PC-3 (cell line): ENCODE measurements at places on chromosomes 7 and 10.

GRCh38 chr7:128743112-128743772 is 4.1 kb downstream of the CALU start:
- no peak for DNase-seq

DNA sequence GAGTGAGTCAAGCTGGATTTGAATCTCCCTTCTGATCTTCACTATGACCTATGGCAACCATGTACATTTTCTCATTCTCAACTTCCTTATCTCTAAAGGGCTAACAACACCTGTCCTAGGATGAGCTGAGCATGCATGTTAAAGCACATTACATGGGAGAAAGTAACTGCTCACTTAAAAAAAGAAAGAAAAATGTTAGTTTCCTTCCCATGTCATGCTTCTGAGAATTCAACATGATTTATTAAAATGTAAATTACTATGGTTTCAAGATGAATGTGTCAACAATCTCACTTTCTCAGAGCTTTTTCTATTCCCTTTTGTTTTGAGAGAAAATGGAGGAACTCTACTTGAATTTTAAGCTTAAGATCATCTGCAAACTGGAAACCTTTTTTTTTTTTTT is 295.3 kb downstream of the SKIDA1 start:
- no peak for DNase-seq

- peak; percentile 15 for DNase-seq
Measured at GRCh38 chr7:128954830-128955802, 17.4 kb downstream of the IRF5 start.

- no peak for DNase-seq
Measured at GRCh38 chr10:52616395-52616764, 156.2 kb downstream of the MBL2 start.

DNA sequence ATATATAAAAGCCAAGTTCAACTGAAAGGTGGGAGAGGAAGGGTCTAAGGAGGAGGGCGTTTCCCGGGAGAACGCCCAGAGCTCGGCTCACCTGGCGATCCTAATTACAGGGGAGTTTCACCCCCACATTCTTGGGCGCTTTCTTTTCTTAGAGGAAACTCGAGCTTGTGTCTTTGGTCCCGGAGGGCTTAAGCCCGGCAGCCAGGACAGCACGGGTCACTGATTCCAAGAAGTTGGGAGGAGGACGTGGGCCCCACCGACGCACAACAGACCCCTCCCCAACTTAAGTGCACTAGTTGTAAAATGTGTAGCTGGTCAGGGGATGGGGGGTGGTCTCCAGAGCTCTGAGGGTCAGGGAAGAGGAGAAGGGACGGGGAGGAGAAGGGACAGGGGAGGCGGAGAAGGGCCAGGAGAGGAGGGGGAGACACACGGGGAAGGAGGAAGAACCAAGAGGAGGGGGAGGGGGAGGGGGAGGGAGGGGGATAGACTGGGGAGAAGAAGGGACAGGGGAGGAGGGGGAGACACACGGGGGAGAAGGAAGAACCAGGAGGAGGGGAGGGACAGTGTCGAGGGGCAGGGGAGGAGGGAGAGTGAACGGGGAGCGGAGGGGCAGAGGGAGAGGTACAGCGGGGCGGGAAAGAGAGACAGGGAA is 874 bp downstream of the BAIAP2L1 start:
- DNase-seq, result peak; percentile 50
